ENCODE measurements at places on chromosomes 3 and 15.

GRCh38 chr3:27454914-27455313 lies 29.3 kb downstream of the SLC4A7 start:
- DNase-seq, result no peak

DNA sequence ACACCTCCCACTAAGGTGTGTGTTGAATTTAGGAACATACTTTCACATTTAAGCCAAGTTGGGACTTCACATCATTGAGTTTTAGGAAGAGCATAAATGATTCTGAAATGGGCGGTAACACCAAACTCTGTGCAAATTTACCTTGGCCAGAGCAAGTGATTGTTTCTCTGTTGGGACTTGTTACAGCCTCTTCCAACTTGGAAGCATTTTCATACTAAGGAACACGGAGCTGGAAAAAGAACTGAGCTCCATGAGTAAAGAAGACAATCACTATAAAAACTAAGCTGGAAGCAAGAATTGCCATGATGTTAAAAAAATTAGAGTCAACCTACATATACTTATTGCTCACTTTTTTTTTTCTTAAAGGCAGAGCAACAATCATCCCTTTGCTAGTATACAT lies 371.3 kb downstream of the ERC2 start:
- no peak for DNase-seq

GRCh38 chr15:26521130-26521529 lies 251.7 kb downstream of the GABRB3 start:
- peak; percentile 7 for DNase-seq

GRCh38 chr3:179822296-179822695 lies 169.5 kb downstream of the USP13 start:
- no peak for DNase-seq

- no peak for DNase-seq
These were observed 230.8 kb downstream of the CGGBP1 start for GRCh38 chr3:87828046-87828445.

GRCh38 chr15:100448481-100448880 lies 80.3 kb downstream of the CERS3 start:
- DNase-seq, result no peak

GRCh38 chr15:77881950-77882349 lies 195.6 kb downstream of the TBC1D2B start:
- no peak for DNase-seq

Measured in kidney (tissue), 22 donors.